ENCODE measurements at places on chromosomes 13 and 19.

GRCh38 chr19:4829001-4829712 lies 2.4 kb downstream of the TICAM1 start:
- DNase-seq = no peak

DNA sequence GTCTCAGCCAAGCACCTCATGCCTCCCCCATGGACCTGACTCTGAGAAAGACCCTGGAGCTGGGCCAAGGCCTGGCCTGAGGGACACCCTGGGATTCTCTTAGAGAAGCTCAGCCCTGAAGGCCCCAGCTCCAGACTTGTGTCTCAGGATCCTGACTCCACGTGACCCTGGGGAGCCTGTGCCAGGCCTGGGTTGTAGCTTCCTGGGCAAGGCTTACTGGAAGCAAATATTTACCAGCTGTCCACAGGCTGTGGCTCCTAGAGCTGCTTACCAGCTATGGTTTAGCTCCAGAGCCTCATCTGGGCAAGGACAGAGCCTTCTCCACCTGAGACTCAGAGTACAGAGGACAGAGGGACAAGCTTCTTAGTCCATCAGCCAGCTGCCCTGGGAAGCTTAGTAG lies 61.0 kb upstream of the CEACAM8 start:
- no peak for DNase-seq

DNA sequence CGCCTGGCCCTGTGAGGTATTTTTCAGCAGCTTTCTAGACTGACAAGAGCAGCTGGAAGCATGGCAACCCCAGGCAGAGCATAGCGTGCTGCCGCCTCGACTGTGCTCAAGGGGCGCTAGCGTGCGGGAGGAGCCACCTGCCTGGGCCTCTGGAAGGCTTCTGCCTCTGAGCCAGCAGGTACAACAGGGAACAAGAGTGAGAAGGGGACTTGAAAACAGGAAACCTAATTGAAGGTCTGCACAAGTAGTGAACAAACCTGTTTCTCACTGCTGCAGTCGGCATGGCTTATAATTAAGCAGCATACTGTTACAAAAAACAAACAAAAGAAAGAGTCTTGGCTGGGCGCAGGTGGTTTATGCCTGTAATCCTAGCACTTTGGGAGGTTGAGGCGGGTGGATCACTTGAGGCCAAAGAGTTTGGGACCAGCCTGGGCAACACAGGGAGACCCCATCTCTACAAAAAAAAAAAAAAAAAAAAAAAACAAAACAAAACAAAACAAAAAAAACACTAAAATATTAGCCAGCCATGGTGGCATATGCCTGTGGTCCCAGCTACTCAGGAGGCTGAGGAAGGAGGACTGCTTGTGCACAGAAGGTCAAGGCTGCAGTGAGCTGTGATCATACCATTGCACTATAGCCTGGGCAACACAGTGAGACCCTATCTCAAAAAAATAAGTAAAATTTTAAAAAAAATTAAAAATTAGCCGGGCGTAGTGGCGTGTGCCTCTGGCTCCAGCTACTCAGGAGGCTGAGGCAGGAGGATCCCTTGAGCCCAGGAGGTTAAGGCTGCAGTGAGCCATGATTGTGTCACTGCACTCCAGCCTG lies 12.6 kb upstream of the GARRE1 start:
- DNase-seq = no peak

DNA sequence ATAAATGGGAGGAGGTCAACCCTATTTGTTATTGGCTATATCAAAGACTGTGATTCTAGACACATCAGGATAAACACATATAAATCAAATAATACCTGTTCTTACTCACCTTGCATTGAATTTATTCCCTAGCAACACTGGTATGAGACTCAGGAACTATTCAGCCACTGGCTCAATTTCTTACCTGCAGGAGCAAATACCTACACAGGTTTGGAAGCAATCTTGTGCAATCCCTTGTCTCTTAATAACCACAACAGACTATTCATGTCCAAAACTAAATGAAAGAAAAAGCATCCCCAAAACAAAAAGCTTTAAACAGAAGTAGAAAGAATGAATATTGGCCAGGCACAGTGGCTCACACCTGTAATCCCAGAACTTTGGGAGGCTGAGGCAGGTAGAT lies 55.5 kb downstream of the TBC1D4 start:
- DNase-seq = no peak

DNA sequence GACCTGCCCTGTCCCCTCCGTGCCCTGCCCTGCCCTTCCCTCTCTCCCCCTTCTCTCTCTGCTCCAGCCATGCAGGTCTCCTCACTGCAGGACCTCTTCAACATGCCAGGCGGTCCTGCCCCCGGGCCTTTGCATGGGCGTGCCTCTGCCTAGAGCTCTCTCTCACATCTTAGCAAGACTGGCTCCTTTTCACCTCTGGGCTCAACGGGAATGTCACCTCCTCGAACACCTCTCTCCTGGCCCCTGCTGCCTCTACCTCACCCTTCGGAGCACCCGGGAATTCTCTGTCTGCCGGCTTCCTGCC lies 5.6 kb downstream of the MFSD12 start:
- no peak for DNase-seq

DNA sequence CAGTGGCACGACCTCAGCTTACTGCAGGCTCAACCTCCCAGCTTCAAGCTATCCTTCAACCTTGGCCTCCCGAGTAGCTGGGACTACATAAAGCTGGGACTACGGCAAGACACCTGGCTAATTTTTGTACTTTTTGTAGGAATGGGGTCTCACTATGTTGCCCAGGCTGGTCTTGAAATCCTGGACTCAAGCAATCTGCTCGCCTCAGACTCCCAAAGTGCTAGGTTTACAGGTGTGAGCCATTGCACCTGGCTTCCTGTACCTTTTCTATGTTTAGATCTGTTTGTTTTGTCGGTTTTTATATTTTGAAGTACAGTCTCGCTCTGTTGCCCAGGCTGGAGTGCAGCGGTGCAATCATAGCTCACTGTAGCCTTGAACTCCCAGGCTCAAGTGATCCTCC lies 17.5 kb upstream of the TICAM1 start:
- no peak for DNase-seq

GRCh38 chr13:40252241-40252640 lies 414.2 kb downstream of the FOXO1 start:
- no peak for DNase-seq

Data from HTR-8/SVneo (cell line).